ENCODE measurements at places on chromosomes 3 and 15.

- DNase-seq, result no peak
Measured at GRCh38 chr3:58236527-58237237, 910 bp upstream of the ABHD6 start.

DNA sequence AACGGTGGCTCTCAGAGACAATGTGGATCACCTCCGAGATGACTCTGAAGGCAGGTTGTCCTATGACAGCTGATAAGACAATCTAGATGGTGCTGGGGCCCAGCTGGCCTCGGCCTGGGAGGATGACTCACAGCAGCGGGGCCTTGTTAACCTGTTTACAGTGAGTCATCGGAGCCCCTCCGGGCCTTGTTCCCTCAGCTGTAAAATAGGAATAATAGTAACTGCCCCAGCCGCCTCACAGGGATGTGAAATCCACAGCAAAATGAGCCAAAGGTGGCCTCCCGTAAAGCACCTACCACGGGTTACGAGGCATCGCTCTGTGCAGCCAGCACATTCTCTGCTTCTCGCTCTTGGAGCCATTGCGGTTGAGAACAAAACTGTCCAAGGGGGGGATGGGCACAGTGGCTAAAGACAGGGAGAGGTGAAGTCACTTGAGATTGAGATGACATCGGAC is 88.6 kb upstream of the RASGRF1 start:
- no peak for DNase-seq

DNA sequence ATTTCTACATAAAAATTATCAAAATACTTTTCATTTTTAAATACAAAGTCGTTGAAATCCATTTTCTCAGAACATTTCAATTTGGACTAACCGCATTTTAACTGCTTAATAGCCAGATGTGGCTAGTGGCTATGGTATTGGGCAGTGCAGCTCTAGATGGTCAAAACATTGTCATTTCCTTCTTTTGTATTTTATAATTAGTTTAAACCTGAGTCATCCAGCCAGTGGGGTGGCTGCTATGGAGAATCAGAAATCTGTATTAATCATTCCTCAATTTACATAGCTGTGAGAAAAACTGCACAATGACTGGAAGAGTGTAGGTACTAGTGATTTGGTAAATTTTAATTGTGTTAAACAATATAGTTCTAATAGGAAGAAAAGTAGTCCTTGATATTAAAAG is 245.3 kb downstream of the PDZRN3 start:
- DNase-seq, result no peak

- DNase-seq, result no peak
Measured at GRCh38 chr3:10529809-10530208, 24.4 kb upstream of the ATP2B2 start.

GRCh38 chr15:55915876-55916567 is 77.4 kb downstream of the NEDD4 start:
- DNase-seq, result no peak

All from activated effector memory CD4-positive, alpha-beta T cell treated with Interleukin-2 at 50 U/mL for 16 hours (primary cell).